ENCODE measurements at places on chromosomes 7 and 10.
A peak's percentile ranks its signal among the peaks of the same experiment; 100 is the strongest.

- peak; percentile 88 for DNase-seq
Observed at GRCh38 chr10:61896854-61897661, 4.4 kb upstream of the ARID5B start.

- DNase-seq = no peak
Observed at GRCh38 chr7:70700055-70700940, 431.6 kb upstream of the GALNT17 start.

- no peak for DNase-seq
Observed at GRCh38 chr10:1199897-1200721, 143.9 kb downstream of the WDR37 start.

DNA sequence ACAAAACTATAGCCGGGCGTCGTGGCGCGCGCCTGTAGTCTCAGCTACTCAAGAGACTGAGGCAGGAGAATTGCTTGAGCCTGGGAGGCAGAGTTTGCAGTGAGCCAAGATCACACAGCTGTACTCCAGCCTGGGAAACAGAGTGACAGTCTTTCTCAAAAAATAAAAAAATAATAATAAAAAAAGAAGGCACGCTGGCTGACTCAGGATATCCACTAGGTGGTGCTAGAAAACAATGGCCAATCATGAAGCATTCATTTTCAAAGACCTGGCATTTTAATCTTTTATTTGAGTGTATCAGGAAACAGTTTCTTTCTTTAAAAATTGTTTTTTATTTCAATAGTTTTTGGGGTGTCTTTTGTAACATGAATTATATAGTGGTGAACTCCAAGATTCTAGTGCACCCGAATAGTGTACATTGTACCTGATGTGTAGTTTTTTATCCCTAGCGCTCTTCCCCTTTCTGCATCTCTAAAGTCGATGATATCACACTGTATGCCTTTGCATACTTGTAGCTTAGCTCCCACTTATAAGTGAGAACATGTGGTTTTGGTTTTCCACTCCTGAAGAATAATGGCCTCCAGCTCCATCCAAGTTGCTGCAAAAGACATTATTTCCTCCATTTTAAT, 88.6 kb downstream of the LYZL1 start:
- DNase-seq = peak; percentile 48

DNA sequence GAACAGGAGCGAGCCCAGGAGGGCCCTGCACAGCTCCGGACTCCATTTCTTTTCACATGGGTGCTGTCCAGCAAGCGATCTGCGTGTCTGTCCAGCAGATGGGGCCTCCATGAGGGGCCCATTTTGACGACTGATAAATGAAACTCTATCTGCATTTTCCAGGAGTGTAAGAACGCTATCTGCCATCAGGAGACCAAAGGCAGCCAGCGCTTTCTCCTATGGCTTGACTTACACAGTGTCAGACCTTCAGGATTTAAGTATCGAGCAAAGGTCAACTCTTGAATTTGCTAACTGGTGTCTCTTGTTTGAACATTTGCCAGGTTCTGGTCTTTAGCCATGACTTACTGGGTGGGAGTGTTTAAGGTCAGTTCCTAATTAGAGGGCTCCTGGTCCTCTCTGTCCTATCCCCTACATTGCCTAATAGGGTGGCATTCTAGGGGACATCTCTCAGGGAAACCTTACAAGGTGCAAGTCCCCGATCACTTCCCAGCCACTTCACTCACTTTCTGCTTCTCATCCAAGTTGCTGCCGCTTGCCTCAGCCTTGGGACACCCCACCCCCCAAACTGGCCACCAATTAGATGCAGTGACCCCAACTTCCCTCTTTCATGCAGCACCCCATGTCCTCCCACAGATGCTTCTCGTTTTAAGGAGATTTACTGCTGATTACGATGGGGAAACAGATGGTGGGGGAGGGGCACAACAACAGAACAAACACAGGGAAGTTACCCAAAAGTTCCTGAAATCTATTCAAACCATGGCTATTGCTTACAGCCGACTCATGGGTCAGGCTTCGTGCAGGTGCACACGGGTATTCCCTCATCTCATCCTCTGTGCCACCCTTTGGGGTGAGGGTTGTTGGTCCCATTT, 20.0 kb downstream of the VSIR start:
- no peak for DNase-seq

DNA sequence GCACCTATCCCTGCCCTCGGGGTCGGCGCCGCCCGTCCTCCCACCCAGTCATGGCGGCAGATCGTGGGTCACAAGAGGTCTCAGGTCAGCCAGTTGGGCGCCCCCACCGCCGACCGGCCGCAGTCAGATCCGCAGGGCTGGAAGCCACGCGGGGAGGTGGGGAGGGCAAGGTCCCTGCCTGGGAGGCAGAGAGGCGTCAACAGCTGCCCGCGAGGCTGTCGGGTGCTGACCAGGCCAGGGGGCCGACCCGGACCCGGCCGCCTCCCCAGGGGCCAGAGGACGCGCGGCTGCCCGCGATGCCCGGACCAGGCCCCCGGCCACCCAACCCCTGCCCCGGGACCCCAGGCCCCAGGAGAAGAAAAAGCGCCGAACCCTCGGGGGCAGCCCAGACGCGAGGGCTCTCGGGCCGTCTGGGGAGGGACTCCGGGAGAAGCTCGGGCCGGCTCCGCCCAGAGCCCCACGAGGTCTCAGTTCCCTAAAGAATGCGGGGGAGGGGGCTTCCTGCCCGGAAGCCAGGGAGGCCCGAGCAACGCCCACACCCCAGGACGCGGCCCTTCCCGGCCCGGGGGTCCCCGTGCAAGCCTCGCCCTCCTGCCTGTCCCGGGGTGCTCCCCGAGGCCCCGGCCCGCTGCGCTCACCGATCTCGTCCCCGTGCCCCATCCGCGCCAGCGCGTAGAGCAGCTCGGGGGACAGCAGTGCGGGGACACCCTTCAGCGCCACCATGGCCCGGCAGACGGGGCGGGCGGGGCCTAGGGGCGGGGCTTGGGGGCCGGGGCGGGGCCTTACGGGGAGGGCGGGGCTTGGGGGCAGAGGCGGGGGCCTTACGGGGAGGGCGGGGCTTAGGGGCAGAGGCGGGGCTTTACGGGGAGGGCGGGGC, at the start of gene FUOM:
Gene FUOM, minus strand, starts transcription at position 735 of the 877 bp plus-strand sequence. Its CDS starts 12 bp downstream, at position 723.
- DNase-seq = peak; percentile 95

GRCh38 chr7:14085901-14086300, 96.4 kb upstream of the ETV1 start:
- no peak for DNase-seq

GRCh38 chr7:134359787-134360432, 43.2 kb upstream of the SLC35B4 start:
- no peak for DNase-seq

DNA sequence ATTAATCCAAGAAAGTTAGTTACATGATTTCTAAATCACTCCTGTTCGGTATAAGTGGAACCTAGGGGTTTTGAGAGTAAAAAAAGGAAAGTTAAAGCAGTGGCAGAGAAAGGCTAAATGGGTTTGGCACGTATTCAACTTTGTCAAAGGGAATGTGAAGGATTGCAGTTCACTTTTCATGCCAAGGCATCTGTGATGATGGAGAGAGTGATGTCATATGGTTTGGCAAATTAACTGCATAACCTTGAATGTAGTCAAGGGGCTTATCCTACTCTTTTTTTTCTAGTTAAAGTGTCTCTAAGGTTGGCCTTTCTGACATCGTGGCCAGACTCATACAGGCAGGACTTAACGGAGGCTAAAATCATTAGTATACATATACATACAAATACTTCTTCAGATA, 277.8 kb downstream of the EXOC4 start:
- no peak for DNase-seq

- peak; percentile 31 for DNase-seq
Observed at GRCh38 chr7:128933180-128933891, 4.4 kb upstream of the IRF5 start.

DNA sequence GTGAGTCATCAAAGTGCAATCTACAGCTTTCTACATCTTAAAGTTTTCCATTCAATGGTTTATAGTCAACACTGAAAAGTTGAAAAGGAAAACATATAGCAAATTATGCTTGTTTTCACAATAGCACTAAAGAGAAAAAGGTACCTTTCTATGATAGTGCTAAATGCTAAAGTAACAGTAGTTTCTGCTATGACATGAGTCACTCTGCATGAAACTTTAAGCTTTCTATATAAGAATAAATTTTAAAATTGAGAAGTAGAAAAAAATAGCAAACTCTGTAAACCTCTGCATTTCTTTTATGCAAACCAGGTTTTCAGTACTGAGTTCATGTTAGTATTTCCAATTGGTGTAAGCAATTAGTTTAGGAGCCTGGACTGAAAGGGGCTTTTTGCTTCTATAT, 31.2 kb upstream of the TMEM168 start:
- no peak for DNase-seq

- no peak for DNase-seq
Observed at GRCh38 chr10:132811891-132812481, 26.0 kb upstream of the NKX6-2 start.

DNA sequence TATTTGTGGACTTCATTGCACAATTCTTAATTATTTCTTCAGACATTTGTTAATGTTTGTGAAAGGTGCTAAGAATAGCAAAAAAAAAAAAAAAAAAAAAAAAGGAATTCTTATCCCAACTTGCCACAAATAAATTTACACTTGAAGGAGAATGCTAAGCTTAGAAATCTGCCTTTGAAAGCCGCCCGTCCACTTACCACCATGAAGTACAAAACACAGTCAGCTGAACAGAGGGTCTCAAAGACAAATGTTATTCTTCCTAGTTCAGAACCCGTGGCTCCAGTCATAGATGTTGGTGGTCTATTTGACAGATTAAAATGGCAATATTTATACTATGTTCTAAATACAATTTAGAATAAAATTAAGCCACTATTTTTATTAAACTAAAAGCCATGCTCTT, 141.2 kb downstream of the ELAPOR2 start:
- DNase-seq = no peak

DNA sequence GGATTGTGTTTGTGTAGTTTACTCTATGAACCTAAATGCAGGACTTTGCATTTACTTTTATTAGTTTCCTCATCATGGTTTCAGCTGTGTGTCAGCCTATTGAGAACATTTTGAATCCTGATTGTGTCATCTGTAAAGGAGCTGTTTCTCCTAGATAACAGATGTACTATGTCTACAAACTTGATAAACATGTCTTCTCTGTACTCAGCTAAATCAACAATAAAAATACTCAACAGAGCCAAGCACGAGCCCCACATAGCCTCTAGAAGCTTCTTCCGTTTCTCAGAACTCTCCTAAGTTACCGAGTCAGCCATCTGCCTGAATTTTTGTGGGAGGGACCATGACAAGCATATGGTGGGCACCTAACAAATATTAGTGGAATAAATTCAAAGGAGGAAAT, 234.7 kb downstream of the SKAP2 start:
- no peak for DNase-seq

DNA sequence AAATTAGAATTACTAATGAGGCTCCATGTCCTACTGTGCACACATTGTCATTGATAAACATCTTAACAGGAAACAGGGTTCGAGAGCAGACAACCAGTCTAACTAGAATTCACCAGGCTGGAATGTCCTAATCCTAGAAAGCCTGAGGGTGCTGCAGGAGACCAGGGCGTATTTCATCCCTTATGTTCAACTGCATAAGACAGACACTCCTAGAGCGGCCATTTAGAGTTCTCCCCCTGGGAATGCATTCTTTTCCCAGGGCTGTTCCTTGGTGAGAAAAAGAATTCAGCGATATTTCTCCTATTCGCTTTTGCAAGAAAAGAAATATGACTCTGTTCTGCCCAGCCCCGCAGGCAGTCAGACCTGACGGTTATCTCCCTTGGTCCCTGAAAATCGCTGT, 486.0 kb downstream of the REEP3 start:
- DNase-seq = no peak

DNA sequence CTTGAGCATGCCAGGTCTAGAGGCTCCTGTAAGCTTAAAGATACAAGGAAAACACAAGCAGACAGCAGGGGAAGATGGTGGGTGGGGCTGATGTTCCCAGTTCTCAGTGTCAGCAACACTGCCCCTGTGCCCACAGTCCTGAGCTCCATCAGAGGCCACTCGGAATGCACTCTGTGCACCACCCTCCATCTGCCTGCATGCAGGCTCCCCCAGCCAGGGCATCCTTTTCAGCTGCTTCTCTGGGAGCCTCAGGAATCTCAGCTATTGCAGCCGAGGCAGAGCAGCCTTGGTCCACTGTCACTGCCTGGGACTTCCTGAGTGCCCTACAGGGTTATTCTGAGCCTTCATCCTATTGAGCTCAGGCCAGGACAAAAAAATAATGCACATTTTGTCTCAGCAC, 22.2 kb downstream of the LBX1 start:
- no peak for DNase-seq

DNA sequence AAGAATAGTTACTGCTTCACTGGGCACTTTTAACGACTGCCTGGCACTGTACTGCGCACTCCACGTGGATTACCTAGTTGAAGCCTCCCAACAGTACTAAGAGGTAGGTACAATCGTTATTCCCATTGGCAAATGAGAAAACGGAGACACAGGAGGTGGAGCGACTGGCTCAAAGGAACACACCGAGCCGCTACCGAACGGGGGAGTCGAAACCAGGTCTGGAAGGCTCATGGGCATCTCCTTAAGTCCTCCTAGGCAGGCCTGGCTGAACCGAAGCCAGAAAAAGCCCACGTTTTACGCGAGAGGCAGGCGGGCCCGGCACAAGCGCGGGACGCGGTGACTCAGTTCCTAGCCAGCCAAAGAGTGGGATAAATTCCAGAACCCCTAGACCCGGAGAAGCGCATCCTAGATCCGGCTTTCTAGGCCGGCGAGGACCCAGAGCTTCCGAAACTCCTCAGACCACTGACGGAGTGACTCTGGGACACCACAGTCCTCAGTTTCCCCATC, 472 bp downstream of the PDAP1 start:
- peak; percentile 25 for DNase-seq

DNA sequence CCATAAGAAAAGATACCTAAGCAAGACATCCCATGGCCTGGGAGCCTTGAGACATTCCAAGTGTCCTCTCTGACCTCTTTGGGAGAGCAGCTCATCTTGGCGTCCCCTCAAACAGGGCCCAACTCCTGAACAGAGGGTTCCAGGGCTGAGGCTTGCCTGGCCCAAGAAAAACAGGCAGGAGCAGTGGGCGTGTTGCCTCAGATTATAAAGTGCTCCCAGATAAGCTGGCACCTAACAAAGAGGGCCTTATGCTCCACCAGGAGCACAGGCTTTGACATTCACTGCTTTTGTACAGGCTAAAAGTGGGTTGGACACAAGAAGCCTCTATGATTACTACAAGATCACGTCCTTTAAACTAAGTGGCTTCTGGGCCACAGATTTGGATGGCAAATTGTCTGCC, 193.1 kb downstream of the FGFR2 start:
- DNase-seq = no peak

DNA sequence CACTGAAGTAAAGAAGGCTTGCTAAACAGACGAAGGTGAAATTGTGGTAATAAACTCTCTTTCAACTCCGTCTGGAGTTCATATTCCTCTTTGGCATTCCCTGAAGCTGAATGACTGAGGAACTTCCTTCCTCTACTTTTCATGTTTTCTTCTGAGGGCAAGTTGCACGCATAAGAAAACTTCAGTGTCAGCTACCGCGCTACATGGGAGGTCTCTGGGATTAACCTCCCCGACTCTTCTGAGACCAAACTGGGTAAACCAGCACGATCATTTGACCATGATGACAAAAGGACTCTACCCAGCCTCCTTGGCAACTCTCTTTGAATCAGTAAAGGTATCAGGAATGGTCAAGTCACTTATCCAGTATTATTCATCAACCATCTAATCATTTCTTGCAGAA, 44.7 kb downstream of the RHOBTB1 start:
- no peak for DNase-seq

All from germinal center (tissue), 1 donor.